ENCODE measurements at places on chromosomes 6 and 20.

DNA sequence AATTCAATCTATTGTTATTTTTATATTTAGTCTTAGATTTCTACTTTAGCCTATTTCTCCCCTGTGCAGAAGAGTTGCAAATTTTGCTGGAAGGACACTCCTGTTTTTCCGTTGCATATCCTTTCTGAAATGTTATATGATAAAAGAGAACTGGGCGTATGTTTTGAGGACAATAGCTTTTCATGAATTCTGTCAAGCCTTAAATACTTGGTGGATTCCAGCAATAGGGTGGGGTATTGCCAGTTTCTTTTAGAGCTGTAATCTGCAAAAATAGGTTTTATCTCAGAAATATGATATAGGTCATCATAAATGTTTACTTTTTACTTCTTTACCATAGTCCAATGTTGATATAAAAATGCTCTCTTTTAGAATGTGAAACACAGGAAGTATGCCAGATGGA is 42.0 kb downstream of the VTA1 start:
- DNase-seq = no peak

GRCh38 chr6:142518761-142519160 is 217.0 kb downstream of the ADGRG6 start:
- DNase-seq = no peak

DNA sequence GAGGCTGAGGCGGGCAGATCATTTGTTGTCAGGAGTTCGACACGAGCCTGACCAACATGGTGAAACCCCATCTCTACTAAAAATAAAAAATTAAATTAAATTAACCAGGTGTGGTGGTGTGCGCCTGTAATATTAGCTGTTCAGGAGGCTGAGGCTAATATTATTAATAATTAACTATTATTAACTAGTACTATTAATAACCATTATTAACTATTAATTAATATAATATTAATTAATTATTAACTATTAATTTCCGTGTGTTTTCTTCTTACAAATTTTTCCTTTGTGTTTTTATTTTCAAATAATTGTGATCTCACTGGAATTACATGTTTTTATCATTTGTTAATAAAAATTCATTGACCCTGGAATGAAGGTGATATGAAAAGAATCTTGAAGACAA is 557.4 kb upstream of the ADGRB3 start:
- DNase-seq = no peak

GRCh38 chr6:148427333-148427732 is 84.7 kb downstream of the SASH1 start:
- no peak for DNase-seq

- no peak for DNase-seq
These were observed 1.7 kb downstream of the FAM184A start for GRCh38 chr6:119076576-119077390.
